ENCODE measurements at places on chromosomes 4 and X. TPM values are rescaled to one million over a fixed set of nuclear protein-coding genes. Genes with fewer than 3 reads are reported as not detected.

GRCh38 chrX:109936114-109936513 lies 66.8 kb upstream of the TMEM164 start:
- no peak for DNase-seq
- no peak overlapping the region for H3K27ac ChIP-seq
- no peak overlapping the region for H3K4me3 ChIP-seq
- no peaks in the 10 kb centered on the region for H3K4me1 ChIP-seq
- H3K27me3 ChIP-seq, result no peaks in the 10 kb centered on the region

Gene RHOH
- not detected for total RNA-seq

GRCh38 chrX:47215291-47215900 lies 3.1 kb upstream of the CDK16 start:
- no peak for DNase-seq
- H3K4me1 ChIP-seq, result peaks cover 13% of the 10 kb centered on the region
- H3K27me3 ChIP-seq, result no peaks in the 10 kb centered on the region
- no peak overlapping the region for H3K27ac ChIP-seq
- peaks cover 42% of the 10 kb centered on the region for H3K36me3 ChIP-seq

Gene CCDC158
- not detected for total RNA-seq

DNA sequence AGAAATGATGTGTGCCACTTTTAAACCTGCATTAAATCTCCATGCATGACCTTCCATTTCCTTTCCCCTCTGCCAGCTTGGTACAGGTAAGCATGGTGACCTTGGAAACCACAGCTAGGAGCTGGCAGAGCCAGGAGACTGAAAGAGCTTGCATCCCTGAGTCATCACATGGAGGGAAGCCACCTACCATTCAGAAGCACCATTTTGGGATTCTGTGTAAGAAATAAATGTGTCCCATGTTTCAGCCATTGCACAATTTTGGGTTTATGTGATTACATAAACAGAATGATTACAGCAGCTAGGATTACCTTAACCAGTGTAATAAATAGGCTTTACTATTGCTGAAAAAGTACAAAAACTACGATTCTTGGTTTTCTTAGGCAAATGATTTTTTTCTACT lies 17.3 kb upstream of the CCDC149 start:
- no peaks in the 10 kb centered on the region for H3K4me1 ChIP-seq
- peaks cover 4% of the 10 kb centered on the region for H3K27me3 ChIP-seq
- DNase-seq, result no peak

- no peak overlapping the region for H3K4me3 ChIP-seq
- no peak overlapping the region for H3K27ac ChIP-seq
- H3K27me3 ChIP-seq, result no peaks in the 10 kb centered on the region
- no peaks in the 10 kb centered on the region for H3K4me1 ChIP-seq
- H3K36me3 ChIP-seq, result no peaks in the 10 kb centered on the region
Observed at GRCh38 chr4:121740796-121741409, 24.1 kb downstream of the SMIM43 start.

GRCh38 chrX:17453788-17454187 lies 78.8 kb downstream of the NHS start:
- no peaks in the 10 kb centered on the region for H3K36me3 ChIP-seq
- H3K4me3 ChIP-seq, result no peak overlapping the region
- H3K27me3 ChIP-seq, result no peaks in the 10 kb centered on the region
- H3K27ac ChIP-seq, result no peak overlapping the region

Gene CLTRN
- total RNA-seq, result not detected

DNA sequence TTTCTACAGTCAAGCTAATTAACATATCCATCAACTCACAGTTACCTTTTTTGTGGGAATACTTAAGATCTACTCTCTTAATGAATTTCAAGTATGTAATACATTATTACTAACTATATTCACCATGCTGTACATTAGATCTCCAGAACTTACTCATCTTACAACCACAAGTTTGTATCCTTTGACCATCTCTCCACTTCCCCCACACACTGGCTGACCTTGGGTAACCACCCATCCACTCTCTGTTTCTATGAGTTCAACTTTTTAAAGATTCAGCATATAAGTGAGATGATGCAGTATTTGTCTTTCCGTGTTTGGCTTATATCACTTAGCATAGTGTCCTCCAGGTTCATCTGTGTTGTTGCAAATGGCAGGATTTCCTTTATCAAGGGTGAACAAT lies 30.5 kb upstream of the MAGED1 start:
- H3K4me1 ChIP-seq, result no peaks in the 10 kb centered on the region
- H3K27me3 ChIP-seq, result no peaks in the 10 kb centered on the region
- no peaks in the 10 kb centered on the region for H3K36me3 ChIP-seq
- no peak overlapping the region for H3K4me3 ChIP-seq
- DNase-seq, result no peak

Gene KLB
- not detected for total RNA-seq

Gene ZCCHC13
- total RNA-seq, result not detected

DNA sequence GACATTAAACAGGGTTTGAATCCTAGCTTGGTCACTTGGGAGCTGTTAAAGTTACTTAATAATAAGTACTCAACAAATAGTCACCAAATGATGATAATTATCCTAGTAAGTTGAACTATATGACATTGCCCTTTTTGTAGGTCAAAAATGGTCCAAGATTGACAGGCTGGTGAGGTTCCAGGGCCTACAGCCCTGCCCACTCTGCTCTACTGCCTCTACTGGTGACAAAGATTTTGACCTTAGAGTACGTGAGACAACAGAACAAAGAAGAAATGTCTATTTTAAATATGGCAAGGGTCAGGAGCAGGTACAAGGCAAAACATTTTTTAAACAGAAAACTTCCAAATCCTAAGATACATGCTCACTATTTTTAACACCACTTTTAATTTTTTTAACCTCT lies 572 bp upstream of the SMPX start:
- H3K4me1 ChIP-seq, result no peaks in the 10 kb centered on the region
- H3K27ac ChIP-seq, result no peak overlapping the region
- H3K4me3 ChIP-seq, result no peak overlapping the region

DNA sequence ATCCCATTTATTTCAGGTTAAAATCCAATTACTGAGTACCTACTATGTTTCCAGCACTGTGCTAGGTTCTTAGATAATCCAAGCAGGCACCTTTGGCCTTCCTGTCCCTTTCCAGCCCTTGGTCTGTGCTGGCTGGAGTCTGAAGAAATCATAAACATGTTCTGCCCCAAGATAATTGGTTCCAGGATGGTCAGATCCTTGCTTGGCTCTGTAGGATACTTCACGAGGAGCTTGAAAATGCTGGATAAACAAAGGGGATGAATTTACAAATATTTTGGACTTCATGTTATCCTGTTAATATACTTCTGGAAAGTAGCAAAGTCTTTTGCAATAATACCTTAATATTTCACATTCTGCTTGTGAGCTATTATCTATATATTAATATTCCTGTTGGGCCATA lies 35.0 kb upstream of the FHL1 start:
- no peak overlapping the region for H3K4me3 ChIP-seq
- H3K27ac ChIP-seq, result no peak overlapping the region
- no peaks in the 10 kb centered on the region for H3K4me1 ChIP-seq
- H3K27me3 ChIP-seq, result no peaks in the 10 kb centered on the region
- no peak for DNase-seq
- H3K36me3 ChIP-seq, result no peaks in the 10 kb centered on the region

- H3K27ac ChIP-seq, result peak overlapping the region; percentile 100
- no peaks in the 10 kb centered on the region for H3K36me3 ChIP-seq
Observed at GRCh38 chr4:85784947-85785346, 310.0 kb downstream of the ARHGAP24 start.

Gene AWAT2
- total RNA-seq, result 0.21 TPM

- H3K4me3 ChIP-seq, result peak overlapping the region; percentile 83
- peak overlapping the region; percentile 71 for H3K27ac ChIP-seq
- H3K4me1 ChIP-seq, result peaks cover 11% of the 10 kb centered on the region
- H3K27me3 ChIP-seq, result no peaks in the 10 kb centered on the region
Observed at GRCh38 chr4:158670975-158671664, 567 bp downstream of the C4orf46 start.

DNA sequence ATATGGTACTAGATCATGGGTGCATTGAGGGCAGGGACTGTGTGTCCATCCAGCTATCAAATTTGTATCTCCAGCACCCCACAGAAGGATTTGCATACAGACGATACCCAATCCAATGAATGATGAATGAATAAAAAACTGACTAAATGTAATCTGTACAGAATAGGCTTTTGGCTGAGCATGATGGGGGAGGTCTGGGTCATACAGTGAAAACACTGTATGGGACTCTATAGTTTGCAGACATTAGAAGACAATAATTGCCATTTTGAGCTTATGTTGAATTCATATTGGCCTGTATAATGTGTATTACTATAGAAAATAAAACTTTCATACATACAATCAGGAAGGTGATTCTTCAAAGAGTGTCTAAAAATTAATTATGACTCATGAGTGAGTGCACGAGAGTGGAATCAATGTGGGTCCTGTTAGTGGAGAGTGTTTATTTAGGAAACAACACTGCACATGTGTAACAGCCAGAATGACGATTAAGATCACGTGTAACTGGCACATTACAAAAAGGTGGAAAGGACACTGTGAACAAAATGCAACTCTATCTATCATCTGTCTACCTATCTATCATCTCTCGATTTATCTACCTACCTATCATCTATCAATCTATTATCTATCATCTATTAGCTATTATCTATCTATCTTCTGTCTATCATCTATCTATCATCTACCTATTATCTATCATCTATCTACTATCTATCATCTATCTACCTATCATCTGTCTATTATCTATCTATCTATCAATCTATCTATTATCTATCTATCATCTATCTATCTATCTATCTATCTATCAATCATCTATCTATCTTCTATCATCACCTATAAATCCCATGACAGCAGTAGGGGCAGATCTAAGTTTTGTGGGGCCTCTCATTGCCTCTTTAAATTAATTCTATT lies 201.3 kb downstream of the PTTG2 start:
- no peaks in the 10 kb centered on the region for H3K36me3 ChIP-seq
- H3K4me1 ChIP-seq, result peaks cover 33% of the 10 kb centered on the region
- H3K27ac ChIP-seq, result peak overlapping the region; percentile 95
- no peak overlapping the region for H3K4me3 ChIP-seq
- H3K27me3 ChIP-seq, result no peaks in the 10 kb centered on the region
- DNase-seq, result peak; percentile 70

GRCh38 chr4:42531341-42532030 lies 125.4 kb downstream of the ATP8A1 start:
- H3K4me3 ChIP-seq, result no peak overlapping the region
- H3K4me1 ChIP-seq, result no peaks in the 10 kb centered on the region
- no peaks in the 10 kb centered on the region for H3K36me3 ChIP-seq

- no peak for DNase-seq
- H3K36me3 ChIP-seq, result no peaks in the 10 kb centered on the region
- no peak overlapping the region for H3K4me3 ChIP-seq
- peaks cover 8% of the 10 kb centered on the region for H3K4me1 ChIP-seq
- no peaks in the 10 kb centered on the region for H3K27me3 ChIP-seq
Observed at GRCh38 chrX:71250841-71251240, 3.1 kb downstream of the ZMYM3 start.

Gene DACH2
- total RNA-seq, result not detected

DNA sequence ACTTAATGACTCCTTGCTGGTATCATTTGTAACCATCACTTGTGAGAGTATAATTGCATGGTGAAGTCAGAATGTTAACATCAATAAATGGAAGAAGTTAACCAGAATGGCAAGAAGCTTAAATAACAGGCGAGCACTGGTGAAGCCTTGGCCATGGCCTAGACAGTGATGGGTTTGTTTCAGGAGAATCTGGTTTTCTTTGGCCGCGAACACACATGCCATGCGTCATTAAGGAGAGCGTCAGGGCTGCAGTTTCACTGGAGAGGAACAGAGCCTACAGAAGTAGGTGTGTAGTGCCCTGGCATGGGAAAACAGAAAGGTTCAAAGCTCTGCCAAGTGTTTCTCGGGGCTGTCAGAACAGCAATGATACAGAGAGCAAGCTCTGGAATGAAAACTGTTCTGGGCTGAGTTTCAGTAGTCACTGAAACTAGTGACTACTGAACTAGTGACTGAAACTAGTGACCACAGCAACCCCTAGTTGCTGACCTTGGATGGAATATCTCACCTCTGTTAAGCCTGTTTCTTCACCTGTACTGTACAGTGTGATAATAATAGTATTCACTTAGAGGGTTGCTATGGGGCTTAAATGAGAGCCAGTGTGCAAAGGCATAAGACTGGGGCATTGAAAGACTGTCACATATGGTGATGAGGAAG lies 93.8 kb downstream of the C4orf51 start:
- DNase-seq, result no peak
- H3K36me3 ChIP-seq, result peaks cover 3% of the 10 kb centered on the region
- H3K4me3 ChIP-seq, result no peak overlapping the region
- no peaks in the 10 kb centered on the region for H3K27me3 ChIP-seq

Gene MTMR8
- total RNA-seq, result 1.1 TPM

- no peaks in the 10 kb centered on the region for H3K4me1 ChIP-seq
- no peaks in the 10 kb centered on the region for H3K36me3 ChIP-seq
- H3K27me3 ChIP-seq, result peaks cover 7% of the 10 kb centered on the region
Observed at GRCh38 chr4:7185487-7186030, 6.8 kb upstream of the SORCS2 start.

Gene TKTL2
- not detected for total RNA-seq

GRCh38 chrX:39439906-39440798 lies 638.9 kb downstream of the MID1IP1 start:
- H3K27me3 ChIP-seq, result no peaks in the 10 kb centered on the region
- no peaks in the 10 kb centered on the region for H3K36me3 ChIP-seq
- no peak overlapping the region for H3K4me3 ChIP-seq
- no peak overlapping the region for H3K27ac ChIP-seq

Gene SPANXN3
- not detected for total RNA-seq

DNA sequence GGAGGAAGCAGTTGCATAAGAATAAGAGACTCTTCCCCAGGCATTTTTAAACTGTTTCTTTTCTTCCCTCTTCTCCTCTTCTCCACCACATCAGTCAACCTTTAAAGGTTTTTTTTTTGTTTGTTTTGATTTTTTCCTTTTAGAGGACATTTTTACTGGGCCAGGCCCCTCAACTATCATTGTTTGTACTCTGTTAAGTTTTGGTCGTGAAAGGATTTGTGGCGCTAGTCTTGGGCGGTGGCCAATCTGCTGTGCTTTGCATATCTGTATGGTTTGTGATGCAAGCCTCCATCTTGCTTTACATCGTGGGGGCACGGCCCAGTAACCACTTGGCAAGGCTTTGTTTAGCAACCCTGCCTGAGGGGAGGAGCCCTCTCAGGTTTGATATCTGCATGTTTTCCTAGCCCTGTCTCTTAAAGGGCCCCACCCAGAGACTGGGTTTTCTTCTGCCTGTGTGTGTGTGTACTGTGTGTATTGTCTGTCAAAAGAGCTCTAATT lies 101.9 kb upstream of the SLITRK2 start:
- H3K27ac ChIP-seq, result no peak overlapping the region
- DNase-seq, result no peak
- no peak overlapping the region for H3K4me3 ChIP-seq
- H3K4me1 ChIP-seq, result no peaks in the 10 kb centered on the region

- DNase-seq, result no peak
- H3K36me3 ChIP-seq, result no peaks in the 10 kb centered on the region
- no peak overlapping the region for H3K4me3 ChIP-seq
- H3K27me3 ChIP-seq, result no peaks in the 10 kb centered on the region
- H3K4me1 ChIP-seq, result no peaks in the 10 kb centered on the region
- H3K27ac ChIP-seq, result no peak overlapping the region
Observed at GRCh38 chr4:22190855-22191254, 242.3 kb upstream of the KCNIP4 start.

Measured in endothelial cell of umbilical vein (primary cell).